ENCODE measurements at places on chromosomes 2 and 18.
A peak's percentile ranks its signal among the peaks of the same experiment; 100 is the strongest.

DNA sequence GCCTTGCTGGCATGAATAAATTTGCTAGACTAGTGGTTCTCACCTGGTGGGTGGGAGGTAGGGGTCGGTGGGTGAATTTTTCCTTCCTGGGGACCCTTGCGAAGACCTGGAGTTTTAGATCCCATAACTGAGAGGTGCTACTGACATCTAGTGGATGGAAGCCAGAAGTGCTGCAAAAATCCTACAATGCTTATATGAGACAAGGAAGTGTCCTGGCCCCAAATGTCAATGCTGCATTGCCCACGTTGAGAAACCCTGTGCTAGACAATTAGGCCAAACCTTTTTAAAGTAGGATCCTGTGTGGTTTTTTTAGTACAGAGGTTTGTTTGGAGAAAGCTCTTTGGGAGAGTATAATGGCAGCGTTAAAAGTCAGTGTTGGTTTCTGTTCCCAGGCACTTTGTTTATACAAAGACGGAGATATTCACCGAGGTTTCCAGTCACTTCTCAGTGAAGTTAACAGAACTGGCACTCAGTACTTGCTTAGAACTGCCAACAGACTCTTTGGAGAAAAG is 9.6 kb downstream of the SERPINB8 start:
- DNase-seq = no peak

DNA sequence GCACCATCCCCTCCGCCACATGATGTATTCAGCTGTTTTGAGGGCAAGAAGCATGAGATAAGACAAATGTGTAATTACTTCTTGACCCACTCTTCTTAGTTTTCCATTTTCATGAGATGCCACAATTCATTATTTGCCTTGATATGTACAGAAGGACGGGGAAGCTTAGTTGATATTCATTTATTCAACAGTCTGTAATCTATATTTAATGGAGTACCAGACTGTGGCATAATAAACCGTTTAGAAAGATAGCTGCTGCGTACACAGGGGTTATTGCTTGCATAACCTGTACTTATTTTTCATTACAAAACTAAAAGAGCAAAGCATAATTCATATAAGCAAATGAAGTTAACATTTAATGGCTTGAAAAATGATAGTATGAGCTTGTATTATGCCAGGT is 466.4 kb upstream of the GYPC start:
- no peak for DNase-seq

DNA sequence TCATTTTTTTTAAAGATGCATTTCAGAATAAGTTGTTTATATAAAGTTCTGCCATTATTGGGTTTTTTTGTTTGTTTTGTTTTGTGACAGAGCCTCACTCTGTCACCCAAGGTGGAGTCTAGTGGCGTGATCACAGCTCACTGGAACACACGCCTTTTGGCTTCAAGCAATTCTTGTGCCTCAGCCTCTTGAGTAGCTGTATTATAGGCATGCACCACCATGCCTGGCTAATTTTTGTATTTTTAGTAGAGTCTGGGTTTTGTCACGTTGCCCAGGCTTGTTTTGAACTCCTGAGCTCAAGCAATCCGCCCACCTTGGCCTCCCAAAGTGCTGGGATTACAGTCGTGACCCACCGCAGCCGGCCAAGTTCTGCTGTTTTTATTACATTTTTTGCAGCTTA is 72.3 kb downstream of the R3HDM1 start:
- DNase-seq = no peak

DNA sequence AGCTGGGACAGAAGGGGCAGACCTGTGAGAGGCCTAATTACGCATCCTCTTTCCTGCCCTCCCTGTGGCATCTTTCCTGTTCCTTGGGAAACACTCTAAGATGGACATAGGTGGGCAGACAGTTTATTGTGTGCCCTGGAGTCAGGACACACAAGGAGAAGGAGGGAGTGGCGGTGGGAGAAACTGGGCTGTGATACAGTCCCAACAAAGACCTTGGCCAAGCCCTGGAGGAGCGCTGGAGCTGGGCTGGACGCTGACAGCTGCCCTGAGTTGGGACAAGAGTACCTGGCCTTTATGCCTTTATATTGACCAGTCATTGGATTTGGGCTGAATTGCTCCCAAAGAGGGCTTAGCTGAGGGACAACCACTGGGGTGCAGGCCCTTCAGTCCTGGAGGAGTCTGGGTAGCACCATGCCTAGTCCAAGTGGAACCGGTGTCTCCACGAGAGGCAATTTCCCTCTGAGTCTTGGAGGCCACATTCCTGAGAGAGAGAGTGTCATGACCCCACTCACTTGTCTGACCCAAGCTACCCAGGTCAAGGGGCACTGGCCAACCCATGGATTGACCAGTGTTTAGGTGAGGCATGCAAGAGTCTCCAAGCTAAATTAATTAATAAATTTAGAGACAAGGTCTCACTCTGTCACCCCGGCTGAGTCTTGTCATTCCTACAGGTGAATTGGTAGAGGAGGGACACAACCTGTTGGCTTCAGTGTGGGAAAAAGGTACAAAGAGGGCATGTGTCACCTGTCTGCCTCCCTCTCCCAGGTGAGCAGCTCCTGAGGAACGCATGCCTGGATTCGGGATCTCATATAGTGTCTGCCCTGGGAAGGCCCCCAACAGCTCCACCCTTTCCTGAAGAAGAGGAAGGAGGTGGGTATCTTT is 107.1 kb upstream of the ST3GAL5 start:
- no peak for DNase-seq

- peak; percentile 85 for DNase-seq
Observed at GRCh38 chr18:63138436-63139340, 180.9 kb downstream of the BCL2 start.
